ENCODE measurements at places on chromosomes 7 and 10.

- DNase-seq = no peak
These were observed 205.2 kb downstream of the FRMD4A start for GRCh38 chr10:14125564-14125963.

DNA sequence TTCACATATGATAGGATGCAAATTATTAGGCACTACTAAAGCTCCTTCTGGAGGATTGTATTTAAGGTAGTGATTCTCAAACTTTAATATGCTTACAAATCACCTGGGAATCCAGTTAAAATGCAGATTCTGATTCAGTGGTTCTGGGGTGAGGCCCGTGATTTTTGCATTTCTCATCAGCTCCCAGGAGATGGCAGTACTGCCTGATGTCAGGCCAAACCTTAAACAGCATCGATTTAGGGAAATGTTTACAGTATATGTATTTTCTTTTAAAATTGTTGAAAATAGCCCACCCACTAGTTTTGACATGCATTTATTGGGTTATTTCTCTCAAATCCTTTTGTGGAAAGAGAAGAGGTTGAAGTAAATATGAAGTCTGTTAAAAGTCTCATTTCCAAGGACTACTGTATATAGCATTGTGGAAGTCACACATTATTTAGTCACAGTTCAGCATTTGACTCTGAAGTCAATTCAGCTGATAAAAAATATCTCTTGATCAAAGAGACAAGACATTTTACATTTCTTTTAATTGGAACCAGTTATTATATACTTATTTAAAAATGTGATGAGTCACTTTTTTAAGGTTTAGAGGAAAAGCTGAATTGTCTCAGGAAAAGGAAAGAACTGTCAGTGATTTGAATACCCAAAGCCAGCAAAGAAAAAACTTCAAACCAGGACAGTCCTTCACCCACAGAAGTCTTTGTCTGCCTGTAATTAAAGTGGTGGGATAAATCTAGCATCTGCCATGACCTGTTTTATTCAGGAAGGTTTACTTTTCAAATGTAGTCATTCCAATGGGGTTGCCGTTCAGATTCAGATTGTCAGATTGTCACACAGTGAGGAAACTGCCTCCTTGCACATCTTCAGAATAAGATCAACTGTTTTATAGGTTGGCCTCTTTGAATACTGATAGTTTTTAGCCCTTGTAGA, 21.1 kb upstream of the HBP1 start:
- DNase-seq = peak; percentile 33

- DNase-seq = no peak
These were observed 113.0 kb downstream of the ABLIM1 start for GRCh38 chr10:114545071-114545470.

DNA sequence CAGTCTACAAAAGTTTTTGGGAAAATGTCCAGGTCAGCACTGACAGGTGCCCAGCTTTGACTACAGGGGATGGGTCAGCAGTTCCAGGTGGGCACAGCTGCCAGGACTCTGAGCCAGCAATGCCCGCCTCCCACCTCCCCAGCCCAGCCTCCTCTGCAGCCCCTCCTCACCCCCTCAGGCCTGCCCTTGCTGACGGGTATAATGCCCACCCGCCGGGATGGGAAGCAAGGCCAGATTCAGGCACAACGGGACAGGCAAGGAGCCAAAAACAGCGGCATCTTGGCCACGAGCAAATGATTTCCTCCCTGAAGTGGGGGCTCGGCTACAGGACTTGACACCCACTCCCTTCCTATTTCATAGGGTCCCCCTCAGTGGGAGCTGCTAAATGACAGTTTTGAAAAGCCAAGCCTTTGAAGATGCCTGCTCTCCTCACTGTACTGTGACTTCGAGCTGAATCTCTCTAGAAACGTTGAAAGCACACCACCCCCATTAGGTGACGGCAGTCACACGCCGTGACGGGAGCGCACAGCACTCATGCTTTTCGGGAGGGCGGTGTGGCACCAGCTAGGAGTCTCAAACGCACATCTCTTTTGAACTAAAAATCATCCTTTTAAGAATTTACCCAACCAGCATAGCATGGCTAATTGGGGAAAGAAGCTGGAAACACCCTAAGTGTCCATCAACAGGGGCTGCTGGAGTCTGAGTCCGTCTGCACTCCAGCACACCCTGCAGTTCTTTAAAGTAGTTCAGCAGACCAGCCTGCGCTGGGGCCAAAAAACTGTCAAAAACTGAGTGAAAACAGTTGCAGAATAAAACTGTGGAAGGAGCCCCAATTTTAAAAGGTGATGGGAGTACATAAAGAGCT, 29.6 kb downstream of the MAD1L1 start:
- DNase-seq = no peak

DNA sequence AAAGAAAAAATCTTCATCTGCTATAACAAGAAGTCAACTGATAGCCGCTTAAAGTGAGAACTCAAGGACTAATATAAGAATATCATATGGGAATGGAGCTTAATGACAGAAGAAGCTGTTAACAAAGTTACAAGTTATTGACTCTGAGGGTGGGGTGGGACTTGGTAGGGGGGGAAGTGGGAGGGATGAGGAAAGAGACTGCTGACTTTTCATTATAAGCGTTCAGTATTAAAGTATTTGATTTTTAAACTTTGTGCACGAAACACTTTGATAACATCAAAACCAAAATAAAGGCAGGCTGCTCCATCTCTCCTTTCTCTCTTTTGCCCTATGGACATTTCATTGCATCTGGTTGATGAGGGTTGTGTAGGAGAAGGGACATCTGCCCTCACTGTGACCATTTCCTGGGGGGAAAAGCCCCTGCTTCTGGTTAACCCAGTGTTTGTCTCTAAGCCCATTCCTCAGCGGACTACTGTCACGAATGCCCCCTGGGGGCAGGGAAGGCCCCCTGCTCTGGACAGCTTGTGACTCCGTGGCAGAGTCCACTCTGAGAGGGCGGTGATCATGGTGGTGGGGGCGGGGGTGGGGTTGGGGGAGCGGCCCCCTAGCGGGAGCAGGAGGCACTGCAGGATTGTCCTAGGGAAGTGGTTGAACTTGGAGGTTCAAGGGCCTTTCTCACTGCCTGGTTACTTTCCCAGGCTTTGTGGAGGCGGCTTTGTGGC, 17.4 kb downstream of the SLC13A4 start:
- peak; percentile 4 for DNase-seq

DNA sequence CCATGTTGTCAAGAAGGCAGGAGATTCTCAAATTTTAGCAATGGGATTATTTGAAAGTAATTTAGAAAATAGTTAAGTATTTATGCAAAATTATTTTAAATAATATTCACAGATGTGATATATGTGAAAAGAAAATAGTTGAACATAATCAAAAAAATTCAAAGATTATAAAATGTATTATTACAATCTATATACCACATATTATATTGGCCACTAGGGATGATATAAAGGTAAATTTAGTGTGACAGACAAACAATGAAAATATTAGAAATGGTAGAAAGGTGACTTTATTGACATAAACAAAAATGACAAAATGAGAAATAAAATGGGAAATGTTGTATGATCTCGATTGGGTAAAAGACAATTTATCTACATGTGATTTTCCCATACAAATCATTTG, 385.5 kb downstream of the PCDH15 start:
- no peak for DNase-seq

DNA sequence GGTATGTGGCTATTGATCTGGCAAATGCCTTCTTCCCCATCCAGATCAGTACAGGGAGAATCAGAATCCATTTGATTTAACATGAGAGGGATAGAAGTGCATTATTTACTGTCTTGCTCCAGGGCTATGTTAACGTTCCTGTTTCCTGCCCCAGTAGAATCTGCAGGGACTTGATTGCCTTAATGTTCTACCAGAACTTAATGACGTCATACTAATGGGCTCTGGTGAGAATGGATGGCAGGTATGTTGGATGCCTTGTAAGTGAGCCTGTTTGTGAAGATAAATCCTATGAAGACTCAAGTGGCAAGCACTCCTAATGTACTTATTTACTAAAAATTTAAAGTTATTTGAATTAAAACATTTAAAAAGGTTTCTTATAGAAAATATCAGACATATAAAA, 44.5 kb upstream of the CHCHD3 start:
- no peak for DNase-seq

DNA sequence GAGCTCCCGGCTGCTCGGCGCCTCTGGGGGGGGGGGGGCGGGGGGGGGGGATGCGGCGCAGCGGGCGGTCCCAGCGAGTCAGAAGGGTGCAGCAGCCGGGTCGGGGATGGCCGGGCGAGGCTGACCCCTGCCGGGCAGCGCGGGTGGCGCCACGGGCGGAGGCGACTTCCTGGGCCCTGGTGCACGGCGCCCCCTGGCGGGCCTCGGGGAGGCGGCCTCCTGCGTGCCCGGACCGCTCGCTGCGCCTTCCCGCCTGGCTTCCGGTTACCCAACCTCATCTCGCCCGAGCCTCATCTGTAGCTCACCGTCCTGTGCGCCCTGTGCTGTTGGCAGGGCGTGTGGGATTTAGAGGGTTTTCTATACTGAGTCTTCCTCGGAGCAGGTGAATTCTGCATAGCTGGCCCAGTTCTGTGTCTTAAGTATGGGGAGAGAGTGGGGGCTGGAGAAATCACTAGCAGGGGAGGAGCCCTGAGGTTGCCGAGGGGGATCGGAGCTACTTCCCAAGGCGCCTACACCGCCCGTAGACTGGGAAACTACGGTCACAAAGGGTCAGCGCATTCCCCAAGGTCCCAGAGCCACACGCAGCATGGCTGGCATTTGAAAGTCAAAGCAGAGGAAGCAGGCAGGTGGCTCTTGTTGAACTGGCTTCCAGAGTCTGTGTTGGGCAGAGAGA, 28.3 kb upstream of the WDFY4 start:
- peak; percentile 87 for DNase-seq

DNA sequence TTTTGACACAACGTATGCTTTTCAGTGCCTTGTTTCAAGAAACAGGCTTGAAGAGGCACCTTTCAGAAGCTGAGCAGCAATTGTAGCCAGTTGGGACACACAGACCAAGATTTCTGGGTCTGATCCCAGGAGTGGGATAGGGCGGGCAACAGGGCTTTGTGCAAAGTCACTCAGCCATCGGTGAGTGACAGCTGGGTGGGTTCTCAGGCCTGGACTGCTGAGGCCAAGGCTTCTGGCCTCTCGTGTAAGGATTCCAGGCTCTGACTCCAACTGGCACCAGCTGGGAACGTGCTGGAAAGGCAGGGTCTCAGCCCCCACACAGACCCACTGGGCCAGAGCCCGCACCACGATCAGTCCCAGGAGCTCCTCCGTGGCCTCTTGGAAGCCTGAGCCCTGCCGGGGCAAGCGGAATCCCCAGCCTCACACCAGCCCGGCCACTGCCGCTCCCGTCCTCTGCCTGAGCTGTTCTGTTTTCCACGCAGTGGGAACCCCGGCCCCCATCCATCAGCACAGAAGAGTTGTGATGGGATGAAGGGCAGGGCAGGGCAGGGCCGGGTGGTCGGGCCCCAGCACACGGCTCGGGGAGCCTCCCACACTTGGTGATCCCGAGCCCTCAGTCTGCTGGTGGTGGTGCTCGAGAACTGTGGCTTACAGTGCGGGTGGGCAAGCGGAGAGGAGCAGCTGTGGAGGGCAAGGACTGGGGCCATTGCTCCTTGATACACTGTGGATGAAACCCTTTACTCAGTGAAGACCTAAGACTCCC, 46.8 kb downstream of the VIPR2 start:
- no peak for DNase-seq

DNA sequence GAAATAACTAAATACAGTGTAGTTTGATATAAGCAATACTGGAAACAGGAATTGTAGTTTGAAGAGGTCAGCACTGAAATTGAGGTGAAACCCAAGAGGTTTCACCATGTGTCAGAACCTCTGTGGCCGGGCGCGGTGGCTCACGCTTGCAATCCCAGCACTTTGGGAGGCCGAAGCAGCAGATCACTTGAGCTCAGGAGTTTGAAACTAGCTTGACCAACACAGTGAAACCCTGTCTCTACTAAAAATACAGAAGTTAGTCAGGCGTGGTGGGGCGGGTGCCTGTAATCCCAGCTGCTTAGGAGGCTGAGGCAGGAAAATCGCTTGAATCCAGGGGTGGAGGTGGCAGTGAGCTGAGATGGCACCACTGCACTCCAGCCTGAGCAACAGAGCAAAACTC, 13.7 kb downstream of the AHCYL2 start:
- DNase-seq = no peak

DNA sequence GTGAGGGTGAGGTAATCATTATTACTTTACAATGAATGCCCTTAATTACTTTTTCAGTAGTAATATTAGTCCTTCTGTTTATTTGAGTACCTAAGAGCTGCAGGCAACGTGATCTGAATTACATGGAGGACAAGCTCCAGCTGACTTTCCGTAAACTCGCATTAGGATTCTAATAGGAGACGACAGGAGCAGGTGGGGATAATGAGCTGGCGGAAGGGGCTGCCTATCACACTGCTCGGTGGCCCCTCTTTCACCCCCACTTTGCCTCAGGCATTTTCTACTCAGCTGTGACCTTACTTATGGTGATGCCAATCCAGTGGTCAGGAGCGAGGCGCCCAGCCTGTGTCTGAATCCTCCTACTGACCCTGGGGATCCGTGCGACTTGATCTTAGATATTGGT, at the start of gene C7orf33:
Gene C7orf33, plus strand, starts transcription at position 296 of the 400 bp plus-strand sequence. CDS start 160 bp downstream, outside the sequence.
- no peak for DNase-seq

- DNase-seq = no peak
These were observed 40.5 kb downstream of the PRSS2 start for GRCh38 chr7:142811154-142811737.

GRCh38 chr7:108973075-108973474, 403.4 kb downstream of the DNAJB9 start:
- DNase-seq = no peak

GRCh38 chr10:69575164-69575722, 2.0 kb upstream of the NEUROG3 start:
- DNase-seq = no peak

DNA sequence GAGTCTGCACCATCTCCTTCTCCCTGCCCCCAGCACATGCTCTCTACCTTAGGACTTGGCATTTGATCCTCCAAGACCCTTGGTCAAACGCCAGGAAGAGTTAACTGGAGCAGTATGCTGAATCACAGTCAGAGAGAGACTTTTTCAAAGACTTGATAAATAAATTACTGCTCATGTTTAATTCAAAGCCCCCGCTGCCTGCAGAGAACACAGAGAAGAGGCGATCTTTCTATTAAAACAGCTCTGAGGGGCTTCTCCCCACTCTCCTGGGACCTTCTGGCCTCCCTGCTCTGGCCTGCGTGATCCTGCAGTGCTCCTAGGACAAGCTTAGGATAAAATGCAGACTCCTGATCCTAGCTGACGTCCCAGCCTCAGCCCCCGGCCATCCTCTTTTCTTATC, 47.8 kb downstream of the NPTX2 start:
- no peak for DNase-seq

Data from activated naive CD4-positive, alpha-beta T cell treated with Interleukin-2 at 50 U/mL for 16 hours (primary cell).